ENCODE measurements at places on chromosomes 6 and 20.

DNA sequence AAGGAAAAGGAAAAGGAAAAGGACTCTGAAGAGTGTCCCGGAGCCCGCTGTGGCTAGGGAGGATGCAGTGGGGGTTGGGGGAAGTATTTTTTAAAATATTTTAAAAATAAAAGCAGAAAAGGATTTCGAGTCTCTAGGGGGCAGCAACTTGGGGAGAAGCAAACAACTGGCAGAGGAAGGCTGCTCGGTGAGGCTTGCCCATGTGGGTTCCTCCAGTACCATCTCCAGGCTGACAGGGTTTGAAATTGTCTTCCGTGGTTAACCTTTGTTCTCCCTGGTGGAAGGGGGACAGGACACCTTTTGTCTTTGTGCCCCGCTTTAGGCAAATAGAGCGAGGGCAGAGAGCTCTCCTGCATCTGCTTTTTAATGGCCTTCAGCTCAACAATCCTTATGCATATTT lies 60.4 kb upstream of the SNX9 start:
- DNase-seq: no peak

DNA sequence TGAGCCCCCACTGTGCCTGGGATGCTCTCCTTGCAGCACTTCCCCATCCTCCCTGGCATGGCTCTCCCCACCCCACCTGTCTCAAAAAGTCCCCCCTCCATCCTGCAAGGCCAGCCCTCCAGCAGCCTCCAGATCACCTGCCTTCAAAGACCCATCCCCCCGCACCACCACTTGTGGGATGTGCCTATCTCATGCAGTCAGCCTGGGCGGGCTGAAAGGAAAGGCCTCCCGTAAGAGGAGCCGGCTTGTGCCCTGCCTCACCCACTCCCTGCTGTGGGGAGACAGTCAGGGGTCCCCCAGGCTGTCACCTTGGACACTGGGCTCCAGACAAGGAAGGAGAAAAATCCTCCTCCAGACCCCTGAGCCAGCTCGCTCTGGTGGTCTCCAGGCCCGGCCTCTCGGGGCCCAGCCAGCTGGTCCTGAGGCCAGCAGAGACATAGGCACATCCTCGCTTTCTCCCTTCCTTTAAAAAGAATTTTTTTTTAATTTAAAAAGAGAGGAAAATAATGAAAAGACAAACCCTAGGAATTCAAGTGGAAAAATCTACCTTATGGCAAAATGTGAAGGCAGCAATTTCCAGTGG lies 77.3 kb downstream of the GRM4 start:
- DNase-seq: no peak

DNA sequence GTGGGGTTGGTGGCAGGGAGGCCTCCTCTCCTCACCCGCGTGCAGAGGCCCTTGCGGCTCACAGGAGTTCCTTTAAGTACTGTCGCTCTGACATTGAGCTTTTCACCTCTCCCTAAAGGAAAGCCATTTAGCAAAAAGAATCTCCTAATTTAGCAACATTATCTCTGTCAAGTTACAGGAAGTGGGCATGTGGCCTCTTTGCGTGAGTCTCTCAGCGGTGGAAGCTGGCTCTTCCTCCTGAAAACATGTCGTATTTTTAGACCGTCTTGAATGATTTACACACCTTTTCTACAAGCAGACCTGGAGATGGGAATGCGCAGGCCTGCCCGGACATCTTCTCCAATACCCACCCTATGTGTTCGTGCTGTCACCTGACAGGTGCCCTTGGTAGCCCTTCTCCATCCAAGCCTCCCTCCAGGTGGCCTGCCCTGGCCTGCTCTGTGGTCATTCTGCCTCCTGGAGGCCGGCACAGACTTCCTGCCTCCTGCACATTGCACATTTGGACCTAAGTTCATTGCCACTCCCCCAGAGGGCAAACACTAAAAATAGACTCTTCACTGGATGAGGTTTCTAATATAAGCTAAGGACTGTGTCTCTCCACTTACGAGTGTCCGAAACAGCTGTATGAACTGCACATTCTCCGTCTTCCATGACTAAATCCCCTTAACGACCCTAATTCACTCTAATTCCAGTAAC lies 18.5 kb upstream of the PHACTR3 start:
- DNase-seq: no peak

DNA sequence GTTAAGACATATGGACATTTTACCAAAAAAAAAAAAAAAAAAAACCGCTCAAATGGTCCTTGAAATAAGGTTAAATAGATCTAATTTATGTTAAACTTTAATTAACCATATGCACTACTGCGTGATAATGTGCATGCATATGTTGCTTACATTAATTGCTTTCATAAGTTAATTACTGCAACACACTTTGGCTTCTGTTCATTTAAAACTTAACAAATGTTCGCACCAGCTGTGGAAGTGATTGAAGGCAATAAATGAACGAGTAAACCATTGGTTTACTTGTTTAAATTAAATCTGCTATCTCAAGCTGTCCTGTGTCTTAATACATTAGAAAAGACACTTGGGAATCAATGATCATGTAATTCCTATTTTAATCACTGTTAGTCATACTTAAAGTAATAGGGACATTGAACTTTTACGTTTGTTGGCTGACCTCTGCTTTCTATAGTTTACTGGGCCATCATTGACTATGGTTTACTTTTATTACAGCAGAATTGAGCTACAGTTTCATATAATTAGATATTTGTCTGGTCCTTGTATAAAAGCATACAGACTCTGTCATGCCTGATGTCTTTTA lies 294.7 kb downstream of the KHDC1L start:
- DNase-seq: no peak

DNA sequence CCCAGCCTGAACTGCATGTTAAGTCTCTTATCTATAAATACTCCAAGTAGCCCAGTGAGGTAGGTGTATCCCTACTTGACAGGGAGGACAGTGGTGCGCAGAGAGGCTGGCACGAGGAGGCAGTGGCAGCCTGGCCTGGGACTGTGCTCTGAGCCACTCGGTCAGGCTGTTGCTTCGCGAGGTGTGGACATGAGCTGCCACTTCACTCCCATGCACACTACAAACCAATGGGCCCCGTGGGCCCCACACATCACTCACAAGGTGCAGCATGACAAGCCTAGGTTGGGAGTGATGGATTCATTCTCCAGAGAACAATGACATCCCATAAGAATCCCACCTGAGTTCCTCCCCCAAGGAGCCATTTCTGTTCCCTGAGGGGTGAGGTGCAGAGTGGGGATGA lies 54.9 kb downstream of the TMEM242 start:
- no peak for DNase-seq

DNA sequence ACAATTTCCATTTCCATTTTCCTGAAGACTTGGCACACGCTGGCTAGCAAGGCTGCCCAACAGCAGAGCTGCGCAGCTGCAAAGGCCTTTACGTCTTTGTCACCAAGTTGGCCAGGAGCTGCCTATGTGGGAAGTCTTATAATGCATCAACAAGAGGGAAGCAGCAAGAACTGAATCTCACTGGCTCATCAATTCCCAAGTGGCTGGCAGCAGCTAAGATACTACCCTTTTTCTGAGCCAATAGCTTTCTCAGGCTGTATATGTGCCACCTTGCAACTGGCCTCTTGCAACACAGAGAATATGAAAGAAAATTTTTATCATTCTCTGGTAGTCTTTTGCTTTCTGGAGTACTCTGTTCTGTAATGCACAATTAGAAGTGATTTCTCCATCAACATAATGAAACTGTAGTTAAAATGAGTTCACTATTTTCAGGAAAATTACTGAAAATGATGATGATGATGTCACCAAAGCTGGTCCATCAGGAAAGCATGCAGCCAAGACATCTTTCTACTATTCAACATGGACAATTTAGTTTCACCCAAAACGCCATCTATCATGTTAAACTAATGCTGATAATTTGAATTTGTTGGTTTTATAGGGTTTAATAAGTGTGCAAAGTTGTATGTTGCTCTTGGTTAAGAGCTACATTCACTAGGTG lies 97.3 kb upstream of the FOXA2 start:
- no peak for DNase-seq

- DNase-seq: no peak
These were observed 4.3 kb upstream of the DYNLRB1 start for GRCh38 chr20:34511891-34512265.

- DNase-seq: no peak
These were observed 38.6 kb downstream of the GHRH start for GRCh38 chr20:37223053-37223452.
